HTR-8/SVneo (cell line): ENCODE measurements at places on chromosomes 16 and 17.

DNA sequence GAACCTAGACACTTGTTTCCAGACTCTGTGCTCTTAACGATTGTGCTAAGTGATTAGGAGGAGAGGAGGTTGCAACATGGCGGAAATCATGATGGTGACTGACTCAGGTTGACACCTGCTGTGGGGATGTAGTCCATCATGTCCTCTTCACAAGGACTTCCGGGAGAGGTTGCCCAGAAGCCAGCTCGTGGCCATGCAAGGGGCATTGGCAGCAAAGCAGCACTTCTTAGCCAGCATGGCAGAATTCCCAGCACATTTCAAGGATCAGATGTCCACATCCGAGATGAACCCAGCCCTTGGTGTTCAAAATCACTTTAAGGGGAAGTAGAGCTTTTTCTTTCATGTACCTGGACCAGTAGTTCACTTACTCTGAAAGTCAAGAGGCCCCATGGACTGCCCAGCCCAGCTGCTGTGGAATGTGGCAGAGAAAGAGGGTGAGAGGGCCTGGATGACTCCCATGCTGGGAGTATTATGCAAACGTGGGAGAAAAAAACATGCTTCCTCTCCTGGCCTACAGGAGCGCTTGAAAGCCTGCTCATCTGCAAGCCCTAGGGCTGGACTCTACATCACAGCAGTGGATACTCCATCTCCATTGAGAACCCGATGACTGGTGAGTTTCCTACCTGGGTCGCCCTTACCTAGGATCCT lies 65.5 kb downstream of the IRX6 start:
- DNase-seq = no peak

- DNase-seq = no peak
Observed at GRCh38 chr17:8372422-8372821, 4.1 kb downstream of the KRABD2 start.

DNA sequence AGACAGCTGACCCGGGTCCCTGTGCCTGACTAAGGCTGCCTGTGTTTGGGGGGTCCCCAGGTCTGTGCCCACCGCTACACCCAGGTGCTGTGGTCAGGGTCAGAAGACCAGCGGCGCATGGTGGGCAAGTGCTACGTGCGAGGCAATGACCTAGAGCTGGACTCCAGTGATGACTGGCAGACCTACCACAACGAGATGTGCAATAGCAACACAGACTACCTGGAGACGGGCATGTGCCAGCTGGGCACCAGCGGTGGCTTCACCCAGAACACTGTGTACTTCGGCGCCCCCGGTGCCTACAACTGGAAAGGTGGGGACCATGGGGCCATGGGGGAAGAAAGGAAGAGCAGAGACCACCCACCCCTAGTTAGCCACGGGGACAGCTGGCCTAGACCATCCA lies 12.1 kb downstream of the ITGA3 start:
- no peak for DNase-seq

DNA sequence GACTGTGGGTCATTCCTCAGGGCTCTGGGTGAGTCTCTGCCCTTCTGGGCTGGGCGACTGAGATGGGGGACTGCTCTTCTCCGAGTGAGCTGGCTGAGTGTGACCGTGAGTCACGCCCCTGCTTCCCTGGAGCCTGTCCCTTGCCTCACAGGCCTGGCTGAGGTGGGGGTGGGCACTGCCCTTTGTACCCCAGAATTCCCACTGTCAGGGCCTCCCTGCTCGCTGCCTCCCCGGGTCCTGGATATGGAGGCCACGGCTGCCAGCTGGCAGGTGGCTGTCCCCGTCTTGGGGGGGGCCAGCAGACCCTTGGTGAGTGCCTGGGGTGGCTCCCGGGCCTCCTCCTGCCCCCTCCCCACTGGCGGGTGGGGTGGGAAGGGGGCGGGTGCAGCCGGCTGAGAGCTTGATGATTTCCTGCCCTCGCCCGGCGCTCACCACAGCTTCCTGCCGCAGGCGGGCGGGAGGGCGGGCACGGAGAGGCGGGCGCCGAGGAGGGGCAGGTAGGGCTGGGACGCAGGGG lies at the start of gene LAT:
Gene LAT, plus strand, starts transcription at position 434 of the 517 bp plus-strand sequence. CDS start 366 bp downstream, outside the sequence.
- no peak for DNase-seq

GRCh38 chr17:49583889-49584288 lies 8.2 kb downstream of the NXPH3 start:
- DNase-seq = no peak

DNA sequence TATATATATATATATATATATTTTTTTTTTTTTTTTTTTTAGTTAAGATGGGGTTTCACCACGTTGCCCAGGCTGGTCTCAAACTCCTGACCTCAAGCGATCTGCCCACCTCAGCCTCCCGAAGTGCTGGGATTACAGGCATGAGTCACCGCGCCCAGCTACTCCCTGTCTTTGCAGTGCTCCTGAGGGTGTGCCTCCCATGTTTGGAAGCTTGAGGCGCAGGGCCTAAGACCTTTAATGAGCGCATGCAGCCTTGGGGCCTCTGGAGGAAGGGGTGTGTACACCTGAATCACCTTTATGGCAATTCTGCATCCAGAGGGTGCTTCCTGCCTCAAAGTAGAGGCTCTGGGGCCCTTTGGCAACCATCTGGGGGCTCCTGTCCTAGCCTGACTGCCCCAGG lies 219.4 kb upstream of the CIBAR2 start:
- DNase-seq = no peak

DNA sequence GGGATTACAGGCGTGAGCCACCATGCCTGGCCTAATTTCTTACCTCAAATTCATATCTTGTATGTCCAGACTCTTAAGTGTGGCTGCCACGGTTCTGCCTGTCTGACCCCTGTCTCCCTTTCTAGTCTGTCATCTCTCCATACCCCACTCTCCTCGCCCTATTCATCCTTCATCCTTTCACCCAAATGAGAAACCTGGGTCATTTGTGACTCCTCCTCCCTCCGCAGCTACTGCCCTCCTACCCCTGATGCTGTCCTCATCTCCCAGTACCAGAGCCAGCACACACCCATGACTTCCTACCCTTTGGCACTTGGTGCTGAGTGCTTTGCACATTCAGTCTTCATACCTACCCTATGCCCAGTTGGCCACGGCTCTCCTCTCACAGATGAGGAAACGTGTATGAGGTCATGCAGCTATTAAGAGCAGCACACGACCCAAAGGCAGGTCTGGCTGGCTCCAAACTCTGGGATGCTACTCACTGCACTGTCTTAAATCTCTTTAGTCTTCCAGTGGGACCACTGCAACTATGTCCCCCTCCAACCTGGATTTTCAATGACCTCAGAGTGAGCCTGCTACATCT lies 1.6 kb downstream of the SPATA32 start:
- DNase-seq = no peak

- DNase-seq = no peak
Observed at GRCh38 chr17:79988185-79988971, 47.3 kb downstream of the TBC1D16 start.

- peak; percentile 31 for DNase-seq
Observed at GRCh38 chr17:62178579-62178978, 113.5 kb upstream of the MED13 start.

- no peak for DNase-seq
Observed at GRCh38 chr16:85422632-85423550, 190.2 kb upstream of the GSE1 start.

GRCh38 chr16:61721544-61721943 lies 314.7 kb downstream of the CDH8 start:
- no peak for DNase-seq

- DNase-seq = no peak
Observed at GRCh38 chr17:27625856-27626255, 5.1 kb upstream of the LGALS9 start.

DNA sequence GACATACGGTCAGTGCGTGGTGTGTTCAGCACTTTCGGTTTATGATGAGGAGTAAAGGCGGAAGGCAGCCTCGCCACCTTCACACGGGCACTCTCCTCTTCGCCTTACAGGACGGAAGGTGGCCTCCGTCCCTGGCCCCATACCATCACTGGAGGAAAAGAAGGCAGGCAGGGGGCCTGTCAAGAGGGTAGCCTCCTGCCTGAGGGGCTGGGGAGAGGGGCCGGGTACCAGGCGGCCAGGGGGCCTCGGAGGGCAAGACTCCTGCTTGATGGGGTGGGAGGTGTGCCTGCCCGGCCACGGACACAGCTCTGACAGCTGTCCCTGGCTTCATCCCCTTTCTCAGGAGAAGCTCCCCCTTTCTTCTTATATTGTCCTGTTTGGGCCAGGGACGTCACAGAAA lies 15.6 kb upstream of the SLC38A8 start:
- no peak for DNase-seq

GRCh38 chr17:55750750-55751657 lies at the start of gene PCTP:
Gene PCTP, plus strand, starts transcription at chr17:55751051. Its CDS starts 53 bp downstream, at chr17:55751104.
- DNase-seq = peak; percentile 93

- DNase-seq = peak; percentile 97
Observed at GRCh38 chr17:19762515-19762961, 14.4 kb upstream of the ALDH3A1 start.

DNA sequence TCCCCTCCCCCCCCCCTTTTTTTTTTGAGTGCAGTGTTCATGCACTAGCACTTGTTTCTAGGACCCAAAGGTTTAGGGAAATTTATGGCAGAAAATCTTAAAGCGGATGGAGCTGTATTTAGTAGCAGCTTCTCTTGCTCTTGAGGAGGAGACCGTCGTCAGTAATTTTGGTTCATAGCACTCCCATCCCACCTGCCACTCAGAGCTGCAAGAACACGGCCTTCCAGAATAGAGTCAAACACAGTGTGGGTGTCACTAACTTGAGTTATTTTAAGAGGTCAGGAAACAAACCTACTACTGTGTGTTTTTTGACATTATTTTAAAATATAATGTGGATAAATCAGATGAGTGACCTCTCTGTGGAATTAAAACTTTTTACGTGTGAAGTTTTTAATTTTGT lies 37.3 kb downstream of the SEC14L1 start:
- no peak for DNase-seq

GRCh38 chr17:72118335-72119076 lies 2.3 kb upstream of the SOX9 start:
- DNase-seq = peak; percentile 74

DNA sequence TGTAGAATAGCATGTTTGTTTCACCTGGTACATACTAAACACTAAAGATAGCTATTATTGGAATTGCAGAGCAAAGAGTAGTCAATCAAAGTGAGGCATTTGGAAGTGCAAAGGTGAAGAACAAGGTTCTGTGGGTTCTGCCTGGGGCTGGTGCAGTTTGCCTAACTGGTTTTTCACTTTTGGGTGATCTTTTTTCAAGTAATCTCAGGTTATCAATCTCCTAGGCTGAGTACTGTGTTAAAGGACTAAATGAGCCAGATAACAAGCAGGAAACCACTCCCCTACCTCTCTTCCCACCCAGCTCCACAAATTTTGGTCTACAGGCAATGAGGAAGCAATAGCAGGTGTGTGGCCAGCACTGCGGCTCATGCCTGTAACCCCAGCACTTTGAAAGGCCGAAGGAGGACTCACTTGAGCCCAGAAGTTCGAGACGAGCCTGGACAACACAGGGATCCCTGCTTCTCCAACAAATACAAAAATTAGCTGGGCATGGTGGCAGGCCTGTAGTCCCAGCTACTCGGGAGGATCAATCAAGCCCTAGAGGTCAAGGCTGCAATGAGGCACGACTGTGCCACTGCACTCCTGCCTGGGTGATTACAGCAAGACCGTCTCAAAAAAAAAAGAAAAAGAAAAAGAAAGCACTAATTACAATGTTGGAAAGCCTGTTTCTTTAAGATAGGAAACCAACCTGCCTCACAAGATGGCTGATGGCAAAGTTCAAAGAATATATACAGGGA lies 2.0 kb upstream of the NTAN1 start:
- no peak for DNase-seq

GRCh38 chr17:41633556-41634199 lies 9.3 kb upstream of the KRT17 start:
- DNase-seq = no peak

DNA sequence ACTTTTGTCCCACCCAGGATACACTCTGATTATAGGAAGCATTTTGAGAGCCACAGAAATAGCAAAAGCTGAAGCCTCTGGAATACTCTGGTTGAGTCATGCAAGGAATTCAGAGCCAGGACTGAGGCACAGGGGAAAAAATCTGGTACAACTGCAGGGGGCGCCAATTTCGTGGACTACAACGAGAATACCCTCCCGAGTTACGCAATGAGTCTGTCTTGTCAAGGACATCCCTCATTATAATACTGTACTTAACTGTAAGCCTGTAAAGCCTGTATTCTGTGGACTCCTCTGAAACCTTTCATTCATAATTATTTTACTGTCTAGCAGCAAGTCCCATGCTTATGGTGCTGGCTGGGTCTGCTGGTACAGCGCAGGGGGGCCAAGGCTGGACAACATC lies 7.8 kb downstream of the HOXB1 start:
- no peak for DNase-seq

GRCh38 chr17:68804777-68805520 lies 150.2 kb downstream of the ABCA8 start:
- no peak for DNase-seq

- no peak for DNase-seq
Observed at GRCh38 chr17:17081304-17081940, 39.2 kb downstream of the MPRIP start.

DNA sequence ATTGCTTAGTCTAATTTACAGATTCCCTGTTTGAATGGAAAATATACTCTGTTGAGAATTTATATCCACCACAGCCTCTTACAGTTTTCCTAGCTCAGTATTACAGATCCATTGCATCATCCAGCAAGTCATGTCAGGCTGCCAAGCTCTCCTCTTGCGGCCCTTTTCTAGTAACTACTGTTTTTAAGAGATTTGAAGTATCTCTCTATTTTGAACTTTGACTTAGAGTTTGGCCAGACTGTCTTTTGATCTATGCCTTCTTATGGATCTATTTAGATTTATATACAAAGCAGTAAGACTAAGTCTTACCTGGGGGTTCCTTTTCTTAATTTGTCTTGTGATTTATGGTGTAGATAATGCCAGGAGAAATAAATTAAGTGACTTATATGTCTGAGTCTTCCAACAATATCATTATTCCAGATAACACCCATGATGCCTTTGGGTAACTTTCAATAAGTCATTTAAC lies 53.1 kb upstream of the ABCC11 start:
- no peak for DNase-seq

GRCh38 chr17:64502809-64503208 lies 3.3 kb downstream of the DDX5 start:
- no peak for DNase-seq

GRCh38 chr17:19573075-19573474 lies 39.4 kb downstream of the SLC47A1 start:
- DNase-seq = peak; percentile 36

- DNase-seq = no peak
Observed at GRCh38 chr17:83075270-83075880, 4.0 kb upstream of the METRNL start.

GRCh38 chr17:9239246-9239792 lies 218.0 kb downstream of the NTN1 start:
- no peak for DNase-seq

- no peak for DNase-seq
Observed at GRCh38 chr17:40453881-40454612, 10.8 kb downstream of the IGFBP4 start.

GRCh38 chr17:28033972-28034714 lies 8.3 kb upstream of the NLK start:
- DNase-seq = peak; percentile 63

DNA sequence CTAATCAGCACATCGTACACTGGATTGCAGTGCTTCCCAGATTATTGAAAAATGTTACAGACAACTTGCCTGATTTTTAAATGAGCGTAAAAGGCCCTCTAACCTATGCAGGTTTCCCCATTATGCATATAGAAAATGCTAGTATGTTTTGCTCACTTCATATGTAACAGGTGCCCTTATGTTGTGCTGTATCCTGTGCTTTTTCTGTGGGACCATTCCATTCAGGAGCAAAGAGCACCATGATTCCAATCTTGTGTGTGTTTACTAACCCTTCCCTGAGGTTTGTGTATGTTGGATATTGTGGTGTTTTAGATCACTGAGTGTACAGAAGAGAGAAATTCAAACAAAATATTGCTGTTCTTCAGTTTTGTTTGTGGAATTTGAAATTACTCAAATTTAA lies 12.9 kb downstream of the PTRH2 start:
- DNase-seq = no peak
